ENCODE measurements at places on chromosomes 11 and 22.

DNA sequence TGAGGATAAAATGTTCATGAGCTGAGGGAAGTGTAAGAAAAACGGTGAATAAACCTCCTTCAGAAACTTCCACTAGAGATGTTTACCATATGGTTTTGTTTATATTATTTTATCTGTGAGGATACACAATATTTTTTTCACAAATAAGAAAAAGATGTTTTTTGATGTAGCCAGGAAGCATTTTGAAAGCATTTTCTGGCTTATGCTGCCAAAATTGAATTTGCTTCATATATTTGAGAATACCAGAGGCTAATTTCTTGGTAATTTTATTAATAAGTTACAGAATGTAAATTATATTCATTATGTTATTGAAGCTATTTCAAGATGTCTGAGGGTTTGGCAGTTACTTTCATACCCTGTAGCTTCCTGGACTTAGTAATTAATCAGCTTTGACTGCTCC is 686.6 kb downstream of the LUZP2 start:
- DNase-seq = no peak

DNA sequence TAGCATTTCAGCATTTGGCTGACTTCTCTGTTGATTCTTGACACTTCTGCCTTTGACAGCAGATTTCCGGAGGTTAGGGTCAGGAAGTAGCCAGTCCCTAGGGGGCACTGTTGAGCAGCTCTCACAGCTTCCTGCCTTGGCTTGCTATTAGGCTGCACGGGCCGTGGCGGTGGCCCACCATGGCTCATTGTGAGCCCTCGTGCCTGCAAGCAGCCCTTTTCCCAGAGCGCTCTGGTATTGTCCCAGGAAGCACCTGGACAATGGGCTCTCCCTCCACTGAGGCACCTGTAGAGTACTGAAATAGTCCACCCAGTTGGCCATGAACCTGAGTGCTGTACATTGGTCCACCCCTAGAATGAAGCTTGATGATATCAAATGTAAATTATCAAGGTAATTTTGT is 100.2 kb upstream of the GAL start:
- no peak for DNase-seq

DNA sequence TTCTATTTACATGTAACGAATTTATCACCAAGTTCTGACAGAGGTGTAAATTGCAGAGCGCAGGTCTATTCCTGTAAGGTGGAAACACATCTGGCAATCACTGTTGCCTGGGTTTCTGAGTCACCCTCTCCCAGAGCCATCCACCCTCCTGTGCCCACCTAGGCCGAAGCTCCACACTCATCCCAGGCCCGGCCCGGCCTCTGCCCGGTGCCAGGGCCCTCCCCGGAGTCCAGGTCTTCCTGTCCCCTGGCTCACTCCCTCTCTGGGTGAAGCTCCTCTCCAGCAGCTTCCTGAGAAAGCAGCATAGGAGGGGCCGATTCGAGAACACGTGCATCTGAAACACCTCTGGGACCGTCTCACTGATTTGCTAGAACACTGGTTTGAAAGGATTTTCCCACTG is 308.2 kb downstream of the SHANK2 start:
- no peak for DNase-seq

DNA sequence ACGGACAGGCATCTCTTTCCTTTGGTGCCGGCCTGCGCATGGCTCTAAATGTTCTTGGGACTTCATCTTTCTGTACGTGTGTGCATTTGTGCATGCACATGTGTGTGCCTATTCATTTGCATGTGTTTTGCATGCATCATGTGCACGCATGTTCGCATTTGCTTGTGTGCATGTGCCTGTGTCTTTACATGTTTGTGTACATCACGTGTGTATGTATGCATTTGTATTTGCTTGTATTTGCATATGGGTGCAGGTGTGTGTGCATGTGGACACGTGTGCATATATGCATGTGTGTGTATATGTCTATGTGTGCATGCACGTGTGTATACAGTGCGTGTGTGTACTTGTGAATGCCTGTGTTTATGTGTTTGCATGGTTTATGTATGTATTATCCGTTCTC is 13.5 kb upstream of the FADD start:
- no peak for DNase-seq

GRCh38 chr11:116686866-116687265 is 85.9 kb downstream of the BUD13 start:
- DNase-seq = no peak

GRCh38 chr11:66407651-66408050 is 13.2 kb upstream of the NPAS4 start:
- no peak for DNase-seq

DNA sequence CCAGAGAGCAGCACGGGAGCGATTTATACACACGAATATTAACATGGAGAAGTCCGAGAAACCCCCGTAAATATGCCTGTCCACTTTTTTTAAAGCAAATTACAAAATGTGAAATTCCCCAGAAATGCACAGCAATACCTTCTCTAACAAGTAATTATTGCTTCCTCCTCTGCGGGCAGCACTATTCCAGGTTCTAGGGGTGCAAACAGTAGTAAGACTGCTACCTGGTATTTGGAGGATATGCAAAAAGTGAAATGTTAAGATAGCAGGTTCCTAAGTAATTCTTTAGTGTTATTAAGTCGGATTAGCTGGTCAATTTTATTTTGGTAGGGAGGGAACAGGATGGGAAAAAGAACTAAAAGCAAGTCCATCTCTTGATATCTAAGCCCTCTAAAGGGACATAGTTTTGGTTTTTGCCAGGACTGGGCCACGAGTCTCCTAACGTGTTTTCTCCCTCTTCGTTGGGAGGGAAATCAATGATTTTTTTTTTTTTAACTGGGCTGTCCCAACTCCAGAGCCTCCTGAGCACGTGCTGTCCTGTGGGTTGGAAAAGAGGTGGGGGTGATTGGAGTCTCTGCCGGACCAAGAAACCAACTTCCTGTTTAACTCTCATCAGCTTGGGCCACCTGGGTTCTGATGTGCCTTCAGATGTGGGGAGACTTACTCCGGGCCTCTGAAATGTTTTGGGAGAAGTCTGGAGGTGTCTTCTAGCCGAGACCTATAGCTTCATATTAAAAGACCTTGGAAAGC is 1.7 kb upstream of the XBP1 start:
- no peak for DNase-seq

GRCh38 chr11:69533296-69534165 is 52.1 kb downstream of the LINC01488 start:
- no peak for DNase-seq

- DNase-seq = no peak
Measured at GRCh38 chr22:46810856-46811786, 48.7 kb downstream of the TBC1D22A start.

- peak; percentile 6 for DNase-seq
Measured at GRCh38 chr22:43643387-43643786, 168.7 kb downstream of the EFCAB6 start.

GRCh38 chr11:113242767-113243397 is 71.5 kb upstream of the TTC12 start:
- DNase-seq = no peak

DNA sequence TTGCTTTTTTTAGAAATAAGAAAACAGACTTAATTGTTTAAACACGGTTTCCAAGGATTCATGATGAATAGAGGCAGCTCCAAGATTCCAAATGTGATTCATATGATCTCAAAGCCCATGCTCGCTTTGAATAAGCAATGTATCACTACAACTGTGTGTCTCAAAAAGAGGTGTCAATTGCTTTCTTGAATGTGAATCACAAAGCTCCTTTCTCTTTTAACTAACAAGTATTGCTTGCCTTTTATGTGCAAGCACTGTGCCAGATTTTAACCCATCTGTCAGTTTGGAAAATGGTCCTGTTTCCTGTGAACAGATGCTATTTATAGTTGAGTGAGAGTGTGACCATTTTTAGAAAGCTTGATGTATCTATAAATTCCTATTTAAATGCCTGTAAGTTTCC is 6.5 kb downstream of the OOSP1 start:
- DNase-seq = no peak

- DNase-seq = peak; percentile 80
Measured at GRCh38 chr11:117809236-117810055, 12.4 kb upstream of the DSCAML1 start.

DNA sequence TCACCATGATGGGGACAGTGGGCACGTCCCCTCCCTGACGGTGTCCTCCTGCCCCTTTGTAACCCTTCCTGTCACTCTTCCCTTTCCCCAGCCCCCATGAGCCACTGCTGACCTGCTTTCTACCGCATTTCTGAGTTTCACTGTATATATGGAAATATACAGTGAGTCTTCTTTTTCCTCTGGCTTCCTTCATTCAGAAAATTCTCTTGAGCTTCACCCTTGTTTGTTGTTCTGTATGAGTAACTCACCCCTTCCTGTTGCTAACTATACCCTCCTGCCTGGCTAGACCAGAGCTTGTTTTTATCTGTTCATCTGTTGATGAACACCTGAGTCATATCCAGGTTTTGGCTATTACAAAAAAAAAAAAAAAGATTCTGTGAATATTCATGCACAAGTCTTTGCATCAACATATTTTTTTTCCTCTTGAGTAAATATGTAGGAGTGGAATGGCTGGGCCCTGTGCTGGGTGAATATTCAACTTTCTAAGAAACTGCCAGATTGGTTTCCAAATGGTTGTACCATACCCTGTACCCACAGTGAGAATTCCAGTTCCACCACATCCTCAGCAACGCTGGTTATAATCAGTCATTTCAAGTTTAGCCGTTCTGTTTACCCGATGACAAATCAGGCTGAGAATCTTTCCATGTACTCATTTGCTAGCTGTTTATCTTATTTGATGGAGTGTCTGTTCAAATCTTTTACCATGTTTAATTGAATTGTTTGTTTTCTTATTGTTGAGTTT is 62.0 kb downstream of the IGF2 start:
- DNase-seq = no peak

DNA sequence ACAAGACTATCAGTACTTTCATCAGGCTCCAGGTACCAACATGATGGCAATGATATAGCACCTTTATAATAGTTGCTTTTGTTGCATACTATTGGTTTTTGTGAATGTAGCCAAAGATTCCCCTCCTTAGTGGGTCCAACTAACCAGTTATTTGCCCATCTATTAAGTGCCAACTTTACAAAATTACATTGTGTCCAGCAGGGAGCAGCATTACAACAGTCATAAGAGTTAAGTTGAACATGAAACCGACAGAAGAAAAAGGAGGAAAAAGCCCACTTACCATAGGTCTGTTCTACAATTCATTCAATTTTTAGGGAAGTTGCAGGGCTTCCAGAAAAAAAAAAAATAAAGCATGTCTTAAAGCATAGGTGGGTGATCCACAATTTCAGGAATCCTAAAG is 21.6 kb downstream of the IMMP1L start:
- no peak for DNase-seq

DNA sequence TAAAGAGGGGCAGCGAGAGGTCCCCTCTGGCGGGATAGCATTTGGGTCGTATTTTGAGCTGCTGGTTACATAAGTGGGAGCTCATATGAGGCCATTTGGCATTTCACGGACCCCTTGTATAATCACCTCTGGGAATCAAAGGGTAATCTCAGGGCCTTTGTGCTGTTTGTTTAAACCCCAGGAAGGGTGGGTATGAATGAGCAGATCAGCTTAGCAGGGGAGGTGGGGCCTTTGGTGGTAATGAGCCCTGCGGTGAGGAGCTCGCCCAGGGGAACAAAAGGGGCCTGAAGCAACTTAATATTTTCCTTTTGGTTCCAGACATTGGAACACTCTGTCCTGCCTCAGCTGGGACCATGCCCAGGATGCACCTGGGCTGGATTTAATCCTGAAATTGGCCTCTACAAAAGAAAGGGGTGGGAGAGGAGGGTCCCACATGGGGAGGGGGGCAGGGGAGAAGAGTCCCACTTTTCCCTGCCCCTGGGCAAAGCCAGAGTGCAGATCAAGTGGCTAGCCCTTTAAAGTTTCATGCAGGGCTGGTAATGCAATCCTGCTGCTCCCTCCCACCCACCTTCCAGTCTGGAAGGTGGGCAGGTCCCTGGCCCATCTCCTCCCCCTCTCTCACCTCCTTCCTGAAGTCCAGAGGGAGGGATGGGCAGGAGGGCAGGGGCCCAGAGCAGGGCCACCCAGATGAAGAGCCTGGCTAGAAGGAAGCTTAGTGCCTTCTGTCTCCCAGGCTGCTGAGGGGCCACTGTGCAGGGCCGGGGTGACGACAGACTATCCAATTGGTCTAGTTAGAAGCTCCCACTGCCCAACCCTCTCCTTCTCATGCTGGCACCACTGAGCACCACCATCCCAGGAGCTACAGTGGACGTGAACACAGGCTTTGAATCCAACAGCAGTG is 10.5 kb downstream of the TSKU start:
- DNase-seq = no peak
